ENCODE measurements at places on chromosomes 2 and 18. TPM values are rescaled to one million over a fixed set of nuclear protein-coding genes. Genes with fewer than 3 reads are reported as not detected.

DNA sequence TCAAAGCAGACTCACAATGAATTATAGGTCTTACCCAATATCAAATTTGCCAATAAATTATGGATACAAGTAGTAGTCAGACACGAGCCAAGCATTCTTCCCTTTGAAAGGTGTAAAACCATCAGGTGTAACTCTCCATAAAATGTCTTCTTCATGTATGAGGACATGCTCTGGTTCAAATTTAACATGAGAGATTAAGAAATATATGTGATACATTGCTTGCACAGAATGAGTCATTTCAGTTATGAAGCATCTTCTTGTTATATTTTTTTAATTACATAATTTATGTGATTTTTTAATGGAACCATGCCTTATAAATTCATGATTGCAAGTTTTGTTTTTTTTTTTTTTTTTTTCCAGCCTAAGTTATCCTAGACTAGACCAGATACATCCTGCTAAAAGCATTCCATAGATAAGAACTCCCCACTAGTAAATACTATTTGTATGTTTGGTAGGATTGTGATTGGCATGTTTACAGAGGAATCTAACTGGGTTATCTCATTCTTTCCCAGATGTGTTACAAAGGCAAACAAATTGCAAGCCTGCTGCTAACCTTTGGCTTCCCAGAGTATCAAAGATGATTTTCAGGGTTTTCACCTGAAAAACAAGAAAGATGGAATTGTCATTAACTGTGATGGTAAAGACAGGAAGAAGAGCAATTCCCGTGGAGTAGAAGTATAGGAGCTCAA, 621.9 kb downstream of the XIRP2 start:
- no peak for DNase-seq

DNA sequence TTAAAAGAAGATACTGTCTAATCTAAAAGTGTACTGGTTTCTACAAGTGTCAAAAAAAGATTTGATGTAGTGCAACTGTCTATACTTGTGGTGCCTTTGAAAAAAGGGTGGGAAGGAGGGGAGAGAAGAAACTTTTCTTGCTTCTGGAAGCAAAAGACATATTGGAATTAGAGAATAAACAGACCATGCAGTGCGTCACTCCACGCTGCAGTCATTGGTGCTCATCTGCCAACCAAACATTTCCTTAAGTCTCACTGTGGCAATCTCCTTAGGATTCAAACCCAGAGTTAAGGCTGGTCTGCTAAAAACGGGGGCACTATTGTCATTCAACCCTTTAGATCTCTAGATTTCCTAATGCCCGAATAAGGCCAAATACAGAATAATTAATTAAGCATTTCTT, 50.9 kb downstream of the PELI1 start:
- no peak for DNase-seq

Gene PSMA8
- not detected for polyA plus RNA-seq

GRCh38 chr2:59947209-59947608, 606.2 kb downstream of the BCL11A start:
- no peak for DNase-seq

Gene PDCD1
- polyA plus RNA-seq: not detected

DNA sequence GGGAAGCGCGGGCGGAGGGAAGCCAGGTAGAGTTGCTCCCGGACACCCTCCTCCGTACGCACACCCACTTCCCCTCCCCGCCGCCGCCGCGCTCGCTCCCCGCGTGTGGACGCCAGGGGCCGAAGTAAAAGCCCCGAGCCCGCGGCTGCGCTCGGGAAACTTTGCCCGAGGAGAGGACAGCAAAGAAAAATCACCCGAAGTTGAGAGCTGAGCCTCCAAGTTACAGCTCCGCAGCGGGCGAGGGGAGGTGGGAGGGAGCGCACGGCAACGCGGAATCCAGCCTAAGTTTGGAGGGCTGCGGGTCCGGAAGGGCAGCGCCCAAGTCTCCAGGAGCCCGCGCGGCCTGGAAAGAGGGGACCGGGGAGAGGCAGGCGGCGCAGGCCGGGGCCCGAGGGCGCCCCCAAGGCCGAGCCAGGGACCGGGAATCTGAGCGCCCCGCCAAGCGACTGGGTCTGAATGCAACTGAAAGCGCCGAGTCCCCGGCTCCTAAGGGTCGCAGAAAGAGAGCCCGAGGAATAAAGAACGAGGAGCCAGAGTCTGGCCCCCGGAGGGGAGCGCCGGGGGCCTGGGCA, 706 bp upstream of the BCL11A start:
- no peak for DNase-seq

- DNase-seq: no peak
Observed at GRCh38 chr2:236968880-236969534, 116.7 kb upstream of the COPS8 start.

Gene TXNL1
- polyA plus RNA-seq: 92.5 TPM

DNA sequence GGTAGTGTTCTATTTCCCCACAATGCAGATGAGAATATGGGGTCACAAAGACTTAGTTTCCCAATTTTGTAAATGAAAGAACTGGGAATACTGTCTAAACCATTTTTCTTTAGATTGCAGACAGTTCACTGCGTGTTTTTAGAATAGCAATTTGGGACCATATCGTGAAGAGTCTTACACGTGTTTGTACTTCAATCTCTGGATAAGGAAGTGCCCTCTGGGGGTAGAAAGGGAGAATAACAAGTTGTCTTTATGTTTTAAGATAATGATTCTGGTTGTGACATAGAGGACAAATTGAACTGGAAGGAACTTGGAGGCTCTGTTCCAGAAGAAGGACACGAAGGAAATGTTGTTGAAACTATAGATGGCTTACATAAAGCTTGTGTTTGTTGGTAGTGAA, 457.7 kb downstream of the CBLN2 start:
- DNase-seq: no peak

DNA sequence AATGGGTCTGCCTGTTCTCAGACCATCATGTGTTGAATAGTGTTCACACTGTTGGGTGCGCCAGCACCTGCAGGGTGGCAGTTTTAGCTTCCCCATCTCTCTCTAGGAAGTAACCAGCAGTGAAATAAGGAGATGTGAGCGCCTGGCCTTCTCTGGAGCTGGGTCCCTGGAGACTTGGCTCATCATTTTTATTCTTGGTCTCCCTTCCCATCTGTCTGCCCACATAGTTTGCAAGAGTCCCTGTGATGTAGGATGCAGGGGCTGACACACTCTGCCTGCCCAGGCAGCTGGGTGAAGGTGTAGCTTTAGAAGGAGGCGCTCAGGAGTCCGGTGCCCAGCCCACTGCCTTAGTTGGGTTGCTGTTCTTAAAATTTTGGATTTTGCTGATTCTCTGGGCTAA, 172.2 kb downstream of the LDLRAD4 start:
- no peak for DNase-seq

Gene TMSB10
- 1,787 TPM for polyA plus RNA-seq

DNA sequence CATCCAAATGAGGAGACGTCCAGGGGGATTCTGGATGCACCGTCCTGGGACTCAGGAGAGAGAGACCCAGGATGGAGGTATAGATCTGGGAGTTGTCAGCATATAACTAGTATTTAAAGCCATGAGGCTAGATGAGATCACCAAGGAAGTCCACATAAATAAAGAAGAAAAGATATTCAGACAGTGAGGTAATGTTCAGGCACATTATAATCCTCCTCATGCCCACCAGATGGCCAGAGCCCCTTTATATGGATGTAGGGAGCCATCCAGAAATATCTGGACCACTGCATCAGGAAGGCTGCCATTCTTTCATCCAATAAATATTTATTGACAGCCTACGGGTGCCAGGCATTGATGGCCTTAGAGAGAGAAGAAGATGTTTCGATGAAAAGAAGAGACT, 21.2 kb upstream of the NCKAP5 start:
- DNase-seq: no peak

DNA sequence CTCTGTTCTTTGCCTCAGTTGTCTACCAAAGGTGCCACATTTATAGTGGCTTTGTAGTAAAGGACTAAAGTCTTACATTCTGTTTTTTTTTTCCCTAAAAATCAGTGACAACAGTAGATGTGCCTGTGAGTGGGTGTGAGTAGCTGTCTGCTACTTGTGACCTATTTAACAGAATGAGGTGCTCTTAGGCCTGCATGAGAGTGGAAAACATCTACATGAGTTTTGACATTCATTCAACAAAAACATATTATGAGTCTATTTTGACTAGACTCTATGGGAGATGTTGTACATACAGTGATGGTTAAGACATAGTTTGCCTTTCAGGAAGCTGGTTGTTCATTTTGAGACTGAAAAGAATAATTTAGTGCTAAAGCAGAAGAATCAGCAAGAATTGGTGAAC, 36.7 kb downstream of the IL1R2 start:
- no peak for DNase-seq

DNA sequence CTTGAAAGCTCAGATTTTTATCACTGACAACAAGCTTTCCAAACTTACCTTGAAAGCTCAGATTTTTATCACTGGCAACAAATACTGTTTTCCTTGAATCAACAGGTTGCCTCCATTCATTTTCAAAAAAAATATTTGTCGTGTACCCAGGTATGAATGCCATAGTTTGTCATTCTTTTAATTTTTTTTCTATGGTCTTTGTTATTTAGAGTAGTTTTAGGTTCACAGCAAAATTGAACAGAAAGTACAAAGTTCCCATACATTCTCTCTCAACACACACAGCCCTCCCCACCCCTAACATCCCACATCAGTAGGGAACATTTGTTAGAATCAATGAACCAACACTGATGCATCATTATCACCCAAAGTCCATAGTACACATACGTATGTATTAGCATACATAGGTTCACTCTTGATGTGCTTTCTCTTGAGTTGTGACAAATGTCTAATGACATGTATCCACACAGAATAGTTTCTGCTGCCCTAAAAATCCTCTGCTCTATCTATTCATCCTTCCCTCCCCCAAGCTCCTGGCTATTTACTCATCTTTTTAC, 25.9 kb downstream of the WDR33 start:
- no peak for DNase-seq

Gene MAB21L4
- polyA plus RNA-seq: 1.1 TPM

GRCh38 chr18:4468511-4468910, 13.4 kb upstream of the DLGAP1 start:
- DNase-seq: no peak

Gene LRATD1
- polyA plus RNA-seq: 4.3 TPM

DNA sequence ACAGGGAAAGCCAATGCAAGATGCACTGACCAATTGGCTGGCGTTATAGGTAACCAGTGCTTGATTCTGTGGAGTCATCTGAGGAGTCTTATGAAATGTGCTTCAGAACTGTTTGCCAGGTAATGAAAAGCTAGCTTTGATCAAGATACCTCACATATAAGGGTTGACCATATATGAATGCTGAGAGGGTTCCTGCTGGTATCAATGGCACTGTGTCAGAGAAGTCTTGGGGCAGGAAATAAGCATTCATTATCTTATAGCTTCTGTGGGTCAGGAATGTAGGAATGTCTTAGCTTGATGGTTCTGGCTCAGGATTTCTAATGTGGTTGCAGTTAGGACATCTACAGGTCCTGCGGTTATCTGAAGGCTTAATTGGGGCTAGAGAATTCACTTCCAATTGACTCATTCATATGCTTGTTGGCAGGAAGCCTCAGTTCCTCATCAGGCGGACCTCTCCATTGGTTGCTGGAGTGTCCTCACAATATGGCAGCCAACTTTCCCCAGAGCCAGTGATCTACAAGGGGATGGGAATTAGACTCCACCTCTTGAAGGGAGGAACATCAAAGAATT, 22.1 kb upstream of the TCF7L1 start:
- DNase-seq: no peak

GRCh38 chr2:96254571-96254970, 11.2 kb downstream of the TMEM127 start:
- DNase-seq: no peak

GRCh38 chr2:136250131-136250530, 132.2 kb upstream of the CXCR4 start:
- DNase-seq: no peak

DNA sequence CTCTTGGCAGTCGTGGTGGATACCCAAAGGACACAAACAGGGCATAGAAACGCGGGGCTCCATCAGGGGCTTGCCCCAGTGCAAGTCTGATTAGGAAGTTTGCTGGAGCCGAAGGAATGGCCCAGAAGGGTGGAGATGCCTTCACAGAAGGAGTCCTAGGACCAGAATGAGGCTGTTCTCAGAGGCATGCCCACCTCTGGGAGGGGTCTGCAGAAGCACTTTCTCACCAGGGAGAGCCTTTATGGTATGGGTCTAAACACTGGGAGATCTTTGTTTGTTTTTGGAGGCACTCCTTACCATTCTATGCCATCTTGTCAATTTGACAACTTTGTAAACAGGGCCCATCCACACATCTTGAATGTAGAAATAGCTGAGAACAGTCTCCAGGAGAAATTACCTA, 75.0 kb downstream of the CRIM1 start:
- no peak for DNase-seq

- no peak for DNase-seq
Observed at GRCh38 chr18:57435846-57436190, 644 bp downstream of the ONECUT2 start.

- no peak for DNase-seq
Observed at GRCh38 chr18:49073437-49073836, 122.7 kb upstream of the SMAD7 start.

Gene ACTR2
- 134 TPM for polyA plus RNA-seq

GRCh38 chr2:228629251-228629650, 447.8 kb upstream of the SPHKAP start:
- no peak for DNase-seq

DNA sequence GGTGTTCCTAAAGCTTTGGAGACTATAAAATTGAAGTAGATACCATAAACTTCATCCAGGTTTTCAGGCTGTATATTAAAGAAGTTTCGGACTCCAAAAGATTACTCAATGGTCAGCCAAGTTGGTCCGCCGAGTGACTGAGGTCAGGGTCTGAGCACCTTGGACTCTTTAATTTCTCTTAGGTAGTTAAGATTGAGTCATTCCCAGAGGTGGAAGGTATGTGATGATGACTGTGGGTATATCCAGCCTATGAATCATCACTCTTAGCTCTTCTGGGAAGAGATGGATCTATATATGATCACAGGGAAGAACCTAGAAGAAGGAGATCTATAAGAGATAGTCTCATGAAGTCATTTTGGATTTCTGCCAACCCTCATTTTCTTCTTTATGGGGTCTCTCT, 3.3 kb downstream of the ITGA6 start:
- no peak for DNase-seq

Gene UGT1A9
- polyA plus RNA-seq: not detected

DNA sequence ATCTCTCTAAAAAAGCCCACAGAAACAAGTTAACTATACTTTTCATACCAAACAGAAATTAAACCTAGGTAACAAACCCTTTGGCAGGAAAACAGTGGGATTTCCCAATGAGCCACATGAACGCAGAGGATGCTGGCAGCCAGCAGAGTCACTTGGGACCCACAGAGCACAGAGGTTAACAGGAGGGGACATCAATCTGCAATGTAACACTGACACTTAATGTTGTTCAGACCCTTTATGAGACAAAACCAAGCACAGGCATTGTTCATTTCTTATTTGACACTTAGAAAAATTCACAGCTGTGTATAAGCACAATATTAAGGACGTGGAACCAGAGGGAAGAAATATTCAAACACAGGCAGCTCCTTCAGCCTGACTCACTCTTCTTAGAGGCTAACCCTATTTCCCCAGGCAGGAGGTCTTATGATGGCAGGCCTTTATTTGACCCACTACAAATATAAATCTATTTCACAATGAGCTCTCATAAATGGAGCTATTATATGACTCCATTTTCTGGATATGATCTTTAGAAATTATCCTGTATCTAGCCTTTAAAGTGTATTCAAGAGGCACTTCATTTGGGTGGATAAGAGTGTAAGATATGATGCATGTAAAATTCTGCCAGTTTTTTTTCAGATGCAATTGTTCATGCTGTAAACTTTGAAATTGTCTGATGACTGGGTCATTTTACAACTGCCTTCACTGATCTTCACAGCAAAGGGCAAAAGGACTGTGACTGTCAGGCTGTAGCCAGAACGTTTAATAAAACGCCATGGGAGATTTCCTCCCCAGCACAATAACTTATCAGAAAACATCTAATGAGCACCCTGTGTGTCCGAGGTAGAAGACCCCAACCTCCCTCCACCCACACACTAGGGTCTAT, 132.8 kb upstream of the SATB2 start:
- DNase-seq: no peak

All from keratinocyte (primary cell).